OCI-LY7 (cell line): ENCODE measurements at places on chromosomes 5 and 9. TPM values are rescaled to one million over a fixed set of nuclear protein-coding genes. Genes with fewer than 3 reads are reported as not detected.
A peak's percentile ranks its signal among the peaks of the same experiment; 100 is the strongest.

CTNND2 gene
- not detected in 2 replicates for total RNA-seq

ZFYVE16 gene
- total RNA-seq: 21.6 and 23.2 TPM in 2 replicates

CDH10 gene
- not detected in 2 replicates for total RNA-seq

PROB1 gene
- total RNA-seq: 4.6 and 5.9 TPM in 2 replicates

CD180 gene
- total RNA-seq: 14.7 and 15.7 TPM in 2 replicates

PTPRD gene
- not detected in 2 replicates for total RNA-seq

NOXA1 gene
- total RNA-seq: not detected in 2 replicates

HCN1 gene
- total RNA-seq: not detected in 2 replicates

BTNL9 gene
- total RNA-seq: 219 and 232 TPM in 2 replicates

GRCh38 chr9:109477258-109478050 lies 20.7 kb downstream of the PTPN3 start:
- DNase-seq: no peak

DNA sequence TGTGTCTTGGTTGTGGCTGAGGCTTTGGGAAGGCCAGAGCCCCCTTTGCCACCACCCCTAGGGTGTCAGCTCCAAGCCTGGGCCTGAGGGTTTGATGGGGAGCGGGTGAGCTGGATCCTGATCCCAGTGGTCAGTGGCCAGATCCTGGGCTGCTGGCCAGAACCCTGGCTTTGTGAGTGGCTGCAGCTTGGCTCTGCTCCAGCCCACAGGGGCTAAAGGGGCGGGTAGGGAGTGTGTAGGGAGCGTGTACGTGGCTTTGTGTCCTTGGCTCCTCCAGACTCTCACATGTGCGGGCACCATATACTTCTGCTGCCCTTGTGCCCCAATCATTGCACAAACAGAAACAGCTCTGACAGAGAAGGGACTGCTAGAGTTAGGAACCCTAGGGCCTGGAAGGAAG lies 1.2 kb upstream of the IL11RA start:
- no peak for DNase-seq

DNA sequence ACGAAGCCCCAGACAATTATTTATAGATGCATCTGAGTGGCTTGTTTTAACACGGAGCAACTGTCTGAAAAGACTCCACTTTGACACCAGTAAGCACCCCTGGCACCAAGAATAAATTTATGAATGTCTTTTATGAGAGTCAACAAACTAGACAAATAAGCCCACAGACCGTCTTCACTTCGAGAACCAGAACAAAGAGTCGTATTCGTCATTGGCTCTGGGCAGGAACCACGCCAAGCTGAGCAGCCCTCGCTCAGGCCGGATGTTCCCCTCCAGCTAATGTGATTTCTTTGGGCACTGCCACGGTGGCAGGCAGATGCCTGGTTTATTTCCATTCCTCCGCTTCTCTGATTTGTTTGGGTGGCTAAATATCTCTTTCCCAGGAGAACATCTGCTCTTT lies 91.9 kb upstream of the STC2 start:
- DNase-seq: no peak

GRCh38 chr9:120431268-120431667 lies 148.7 kb downstream of the CDK5RAP2 start:
- DNase-seq: peak; percentile 8

- DNase-seq: no peak
These were observed 72.6 kb downstream of the OXCT1 start for GRCh38 chr5:41797662-41798061.

- DNase-seq: no peak
These were observed 18.2 kb upstream of the MLANA start for GRCh38 chr9:5872511-5872910.

DNA sequence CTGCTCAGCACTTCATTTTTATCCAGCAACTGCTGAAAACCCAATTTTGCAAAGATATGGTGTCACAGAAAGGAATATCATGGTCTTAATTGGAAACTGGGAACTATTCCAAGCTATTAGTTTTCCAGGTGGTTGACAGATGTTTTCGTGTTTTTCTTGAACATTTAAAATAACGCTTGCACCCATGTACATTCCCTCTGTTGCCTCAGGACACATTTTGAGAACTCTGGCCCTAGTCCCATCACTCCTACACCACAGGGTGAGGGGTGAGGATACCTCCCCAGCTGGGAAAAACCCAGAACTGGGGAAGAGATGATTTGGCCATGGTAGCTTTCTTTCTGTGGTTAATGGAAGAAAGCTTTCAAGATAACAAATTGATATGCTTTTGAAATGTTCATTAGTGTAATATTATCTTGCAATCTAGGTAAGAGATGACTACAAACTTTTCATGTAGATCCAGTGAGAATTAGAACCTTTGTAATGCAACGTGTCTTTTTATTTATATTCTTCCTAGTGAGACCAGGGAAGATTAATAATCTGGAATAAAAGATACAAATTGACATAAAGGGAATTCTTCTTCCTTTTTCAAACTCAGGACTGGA lies 627.0 kb downstream of the RAB3C start:
- no peak for DNase-seq

DNA sequence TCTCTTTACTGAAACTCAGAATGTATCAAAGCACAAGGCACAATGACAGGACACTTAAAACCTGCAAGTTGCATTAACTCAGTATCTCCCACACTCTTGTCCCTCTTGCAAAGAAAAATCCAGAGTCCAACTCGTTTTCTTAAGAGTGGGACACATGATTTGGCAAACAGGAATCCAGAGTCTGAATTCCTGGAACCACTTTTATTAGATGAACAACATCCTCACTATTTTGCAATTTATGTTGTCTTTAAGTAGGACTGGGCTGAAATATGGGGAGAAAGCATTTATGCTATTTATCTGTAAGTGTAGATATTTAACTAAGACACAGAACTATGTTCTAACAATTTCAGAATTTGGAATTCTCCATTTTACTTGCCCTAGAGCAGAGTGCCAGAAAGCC lies 69.1 kb downstream of the ABCA1 start:
- no peak for DNase-seq

GRCh38 chr9:128550226-128550625 lies 2.2 kb upstream of the SPTAN1 start:
- no peak for DNase-seq

GRCh38 chr9:126677188-126678084 lies 63.7 kb downstream of the LMX1B start:
- no peak for DNase-seq

DNA sequence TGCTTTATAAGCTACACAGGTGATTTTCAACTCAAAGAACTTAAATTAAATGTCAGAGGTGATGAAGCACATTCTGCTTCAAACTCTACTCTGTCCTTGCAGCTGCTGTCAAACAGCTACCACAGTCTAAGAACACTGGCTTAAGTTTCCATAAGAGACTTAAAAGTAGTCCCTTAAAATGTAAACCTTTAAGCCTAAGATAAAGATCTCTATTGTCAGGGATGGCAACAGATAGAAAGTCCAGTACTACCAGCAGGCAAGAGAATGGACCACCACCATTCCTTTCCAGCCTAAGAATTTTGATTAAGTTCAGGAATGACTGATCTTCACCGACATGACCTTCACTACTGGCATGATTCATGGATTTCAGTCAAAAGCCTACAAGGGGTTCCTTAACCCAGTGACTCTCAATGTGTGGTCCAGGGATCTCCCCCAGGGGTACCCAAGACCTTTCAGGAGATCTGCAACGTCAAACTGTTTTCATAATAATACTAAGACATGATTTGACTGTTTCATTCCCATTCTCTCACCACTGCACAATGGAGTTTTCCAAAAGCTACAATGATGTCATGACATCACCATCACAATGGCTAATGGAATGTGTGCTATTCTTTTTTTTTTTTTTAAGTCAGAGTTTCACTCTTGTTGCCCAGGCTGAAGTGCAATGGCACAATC lies 41.1 kb upstream of the PLPP6 start:
- no peak for DNase-seq

DNA sequence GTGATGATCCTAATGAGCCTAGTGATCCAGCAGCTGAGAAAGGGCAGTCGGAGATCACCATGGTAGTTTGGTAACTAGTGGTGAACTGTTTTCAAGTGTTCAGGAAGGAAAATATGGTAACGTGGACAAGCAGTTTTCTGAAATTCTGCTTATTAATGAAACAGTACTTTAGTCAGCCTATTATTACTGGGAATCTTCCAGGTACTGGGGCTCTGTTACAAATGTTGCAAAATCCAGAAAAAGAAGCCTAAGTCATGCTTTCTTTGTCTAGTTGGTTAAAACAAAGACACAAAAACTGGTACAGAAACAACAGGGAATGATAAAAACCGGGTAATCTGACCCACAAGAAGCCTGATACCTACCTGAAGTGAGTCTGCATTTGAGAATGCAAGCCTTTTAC lies 18.2 kb downstream of the TTC23L start:
- DNase-seq: no peak

- DNase-seq: no peak
These were observed 13.9 kb downstream of the IFNA1 start for GRCh38 chr9:21454149-21454548.

GRCh38 chr5:76863001-76863400 lies 13.2 kb downstream of the S100Z start:
- no peak for DNase-seq

DNA sequence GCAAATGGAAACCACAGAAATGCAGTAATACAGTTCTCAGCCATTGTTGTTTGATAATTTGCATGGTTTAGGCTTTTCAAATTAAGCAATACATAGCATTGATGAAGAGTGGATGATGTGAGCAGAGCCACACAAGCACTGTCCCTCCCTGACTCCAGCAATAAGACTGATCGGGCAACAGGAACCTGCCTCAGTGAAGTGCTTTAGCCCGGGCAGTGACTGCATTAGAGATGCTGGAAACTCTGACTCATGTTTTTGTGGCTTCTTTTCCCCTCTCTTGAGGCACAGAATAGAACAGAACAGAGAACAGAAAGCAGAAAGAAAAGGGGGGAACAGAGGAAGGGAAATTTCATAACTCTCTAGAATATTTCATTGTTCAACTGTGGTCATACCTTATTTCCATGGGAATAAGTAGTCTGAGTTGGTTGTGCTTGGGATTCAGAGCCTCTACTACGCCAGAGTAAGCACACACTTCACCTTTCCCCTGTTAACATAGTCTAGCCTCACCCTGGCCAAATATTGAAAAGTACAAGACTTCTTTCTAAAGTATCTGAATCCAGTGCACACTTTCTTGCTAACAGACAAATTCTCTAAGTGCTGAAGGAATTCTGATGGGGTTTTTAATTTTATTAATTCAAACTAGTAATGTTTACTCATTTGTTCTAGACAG lies 164.8 kb upstream of the VCAN start:
- no peak for DNase-seq

GRCh38 chr5:60521376-60522291 lies 178.3 kb downstream of the DEPDC1B start:
- DNase-seq: peak; percentile 72

DNA sequence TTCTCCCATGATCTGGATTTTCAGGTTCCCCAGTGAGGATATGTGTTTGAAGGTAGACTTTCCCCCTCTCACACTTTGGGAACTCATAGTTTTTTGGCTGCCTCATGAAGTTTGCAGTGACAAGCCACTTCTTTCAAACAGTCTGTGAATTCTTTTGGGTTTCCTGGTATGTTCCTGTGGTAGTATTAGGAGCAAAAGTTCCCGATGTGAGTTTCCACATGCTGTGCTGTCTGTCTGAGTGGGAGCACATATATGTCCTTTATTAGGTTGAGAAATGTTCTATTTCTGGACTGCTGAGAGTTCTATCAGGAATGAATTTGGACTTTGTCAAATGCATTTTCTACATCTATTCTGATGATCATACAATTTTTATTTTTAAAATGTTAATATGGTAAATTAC lies 273.2 kb upstream of the TARS1 start:
- no peak for DNase-seq

- DNase-seq: peak; percentile 1
These were observed 142.8 kb upstream of the TNPO1 start for GRCh38 chr5:72673623-72674022.

DNA sequence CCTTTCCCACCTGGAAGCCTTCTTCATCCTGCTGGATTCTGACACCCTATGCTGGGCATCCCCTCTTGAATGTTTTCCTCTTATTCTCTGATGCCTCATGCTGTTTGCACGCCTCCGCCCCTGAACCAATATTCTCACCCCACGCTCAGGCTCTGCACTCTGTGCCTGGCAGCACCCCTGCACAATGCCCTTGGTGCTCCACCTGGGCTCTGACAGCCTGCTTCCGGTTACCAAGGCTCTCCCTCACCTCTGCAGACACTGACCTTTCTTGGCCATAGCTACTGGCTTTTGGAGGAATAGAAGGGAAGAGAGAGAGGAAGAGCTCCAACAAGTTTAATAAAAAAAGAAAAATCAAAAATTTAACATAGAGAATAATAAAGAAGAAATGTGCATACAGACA lies 108.7 kb upstream of the SHB start:
- DNase-seq: no peak

DNA sequence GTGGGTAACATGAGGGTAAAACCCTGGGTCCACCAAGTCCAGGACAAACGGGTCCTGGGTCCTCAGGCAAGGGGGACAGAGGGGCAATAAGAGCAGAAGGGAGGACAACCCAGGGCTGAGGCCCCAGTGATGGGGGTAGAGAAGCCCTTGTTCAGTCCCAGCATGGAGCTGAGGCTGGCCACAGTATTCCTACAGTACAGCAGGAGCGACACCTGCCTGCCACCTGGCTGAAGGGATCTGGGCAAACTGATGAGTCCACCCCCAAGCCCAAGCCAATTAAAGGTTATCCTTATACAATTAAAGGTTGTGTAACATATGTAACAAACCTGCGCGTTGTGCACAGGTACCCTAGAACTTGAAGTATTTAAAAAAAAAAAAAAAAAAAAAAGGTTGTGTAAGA lies 97.7 kb upstream of the LRRTM2 start:
- no peak for DNase-seq

GRCh38 chr5:54411176-54411575 lies 44.3 kb upstream of the HSPB3 start:
- no peak for DNase-seq

- no peak for DNase-seq
These were observed 25.9 kb upstream of the GABRP start for GRCh38 chr5:170757669-170758068.

DNA sequence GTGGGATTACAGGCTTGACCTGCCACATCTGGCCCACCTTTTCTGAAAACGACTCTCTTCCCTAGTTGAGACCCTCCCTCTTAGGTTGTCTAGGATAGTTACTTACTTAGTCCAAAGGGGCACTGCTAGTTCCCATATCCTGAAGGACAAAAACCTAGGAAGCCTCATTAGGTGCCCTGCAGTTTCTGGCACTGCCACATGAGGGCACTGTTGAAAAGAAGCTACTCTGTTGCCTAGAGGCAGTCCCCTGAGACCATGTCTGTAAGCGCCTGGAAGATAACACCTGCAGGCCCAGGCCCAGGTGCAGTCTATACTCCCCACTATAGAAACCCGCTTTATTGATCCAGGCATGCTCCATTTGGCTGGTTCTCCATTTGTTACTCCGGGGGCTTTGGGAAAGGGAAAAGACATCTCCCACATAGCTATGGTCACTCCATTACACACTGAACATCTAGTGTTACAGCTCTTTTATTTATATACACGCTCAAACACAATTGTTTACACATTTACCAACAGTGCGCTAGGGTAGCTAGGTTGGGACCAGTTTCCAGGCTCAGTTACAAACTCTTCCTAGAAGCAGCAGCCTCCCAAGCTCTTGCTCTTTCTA lies 73.4 kb upstream of the PPARGC1B start:
- peak; percentile 88 for DNase-seq
